Fibroblast of lung (primary cell): ENCODE measurements at places on chromosomes 3 and 15. TPM values are rescaled to one million over a fixed set of nuclear protein-coding genes. Genes with fewer than 3 reads are reported as not detected.

DNA sequence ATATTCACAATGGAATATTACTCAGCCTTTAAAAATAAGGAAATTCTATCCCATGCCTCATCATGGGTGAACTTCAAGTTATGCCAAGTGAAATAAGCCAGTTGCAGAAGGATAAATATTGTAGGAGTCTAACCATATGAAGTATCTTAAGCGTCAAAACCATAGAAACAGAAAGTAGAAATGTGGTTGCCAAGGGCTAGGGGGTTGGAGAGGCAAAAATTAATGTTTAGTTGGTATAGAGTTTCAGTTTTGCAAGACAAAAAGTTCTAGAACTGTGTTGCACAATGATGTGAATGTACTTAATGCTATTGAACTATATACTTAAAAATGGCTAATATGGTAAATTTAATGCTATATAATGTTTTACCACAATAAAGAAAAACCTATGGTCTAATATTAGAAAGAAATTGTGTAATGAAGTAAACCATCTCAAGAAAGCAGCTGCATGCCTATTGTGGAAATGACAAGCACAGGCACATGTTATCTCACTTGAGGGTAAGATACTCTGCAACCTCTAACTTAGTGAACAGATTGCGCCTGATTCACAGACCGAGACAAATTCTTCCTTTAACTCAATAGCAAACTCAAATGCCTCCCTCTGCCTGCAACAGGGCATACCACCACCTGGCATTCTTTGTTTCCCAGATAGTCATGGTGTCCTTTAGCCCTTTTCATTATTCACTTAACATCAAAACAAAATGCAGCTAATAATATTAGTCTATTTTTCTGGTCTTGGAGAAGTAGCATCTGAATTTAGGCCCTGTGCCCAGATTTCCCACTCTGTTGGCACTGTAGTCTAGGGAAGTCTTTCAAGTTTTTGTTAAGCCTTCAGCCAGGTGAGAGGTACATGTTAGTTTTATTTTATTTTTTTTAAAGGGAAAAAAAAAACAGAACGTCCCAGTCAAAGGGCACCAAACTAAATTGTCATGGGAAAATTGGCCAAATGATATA, 80.2 kb upstream of the ACP3 start:
- no peaks in the 10 kb centered on the region for H3K4me1 ChIP-seq
- H3K4me3 ChIP-seq: no peak overlapping the region
- DNase-seq: peak; percentile 26
- H3K27me3 ChIP-seq: peaks cover 7% of the 10 kb centered on the region
- H3K27ac ChIP-seq: no peak overlapping the region

DNA sequence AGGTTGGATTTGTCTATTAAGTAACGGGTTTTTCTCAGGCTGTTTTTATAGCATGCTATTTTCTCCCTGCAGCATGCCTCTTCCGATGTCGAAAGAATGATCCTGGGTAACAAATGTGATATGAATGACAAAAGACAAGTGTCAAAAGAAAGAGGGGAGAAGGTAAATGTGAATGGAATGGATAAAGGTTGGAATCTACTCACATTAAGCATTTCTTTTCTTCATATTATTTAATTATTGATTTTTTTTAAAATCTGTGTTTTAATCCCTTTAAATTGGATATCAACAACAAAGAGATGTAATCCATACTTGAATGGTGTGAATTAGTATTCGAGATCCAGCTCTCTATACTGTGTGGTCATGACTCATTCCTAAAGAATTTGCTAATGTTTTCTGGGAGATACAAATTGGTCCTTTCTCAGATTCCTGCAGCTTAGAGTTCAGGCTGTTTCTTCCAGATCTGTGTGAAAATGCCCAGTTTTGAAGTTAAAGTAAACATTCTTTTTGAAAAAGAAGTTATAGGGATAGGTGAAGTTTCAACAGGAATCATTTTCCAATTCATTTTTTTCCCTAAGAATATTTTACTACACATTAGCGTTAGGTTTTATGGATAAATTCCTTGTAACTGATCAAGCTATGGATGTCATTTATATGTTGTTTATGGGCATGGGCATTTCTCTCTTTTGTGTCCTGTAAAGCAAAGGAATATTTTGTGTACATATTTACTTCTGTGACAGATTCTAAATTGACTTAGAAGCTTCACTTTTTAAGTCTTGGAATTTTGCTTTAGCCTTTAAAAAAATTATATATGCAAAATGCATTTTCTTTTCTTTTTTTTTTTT, 20.8 kb upstream of the APH1B start:
- H3K27me3 ChIP-seq: no peaks in the 10 kb centered on the region
- H3K36me3 ChIP-seq: peaks cover 5% of the 10 kb centered on the region
- H3K4me3 ChIP-seq: no peak overlapping the region
- peaks cover 16% of the 10 kb centered on the region for H3K4me1 ChIP-seq

- peaks cover 19% of the 10 kb centered on the region for H3K27me3 ChIP-seq
- DNase-seq: no peak
- H3K27ac ChIP-seq: no peak overlapping the region
- H3K36me3 ChIP-seq: no peaks in the 10 kb centered on the region
These were observed 9.2 kb downstream of the ALPK3 start for GRCh38 chr15:84826369-84826823.

GRCh38 chr3:27596921-27597320, 112.7 kb upstream of the SLC4A7 start:
- no peak for DNase-seq
- H3K4me1 ChIP-seq: no peaks in the 10 kb centered on the region
- no peak overlapping the region for H3K27ac ChIP-seq
- H3K36me3 ChIP-seq: no peaks in the 10 kb centered on the region

- DNase-seq: peak; percentile 83
- no peaks in the 10 kb centered on the region for H3K27me3 ChIP-seq
- H3K4me3 ChIP-seq: no peak overlapping the region
- H3K27ac ChIP-seq: peak overlapping the region; percentile 78
These were observed 330.9 kb upstream of the C2CD4B start for GRCh38 chr15:62495670-62496614.

DNA sequence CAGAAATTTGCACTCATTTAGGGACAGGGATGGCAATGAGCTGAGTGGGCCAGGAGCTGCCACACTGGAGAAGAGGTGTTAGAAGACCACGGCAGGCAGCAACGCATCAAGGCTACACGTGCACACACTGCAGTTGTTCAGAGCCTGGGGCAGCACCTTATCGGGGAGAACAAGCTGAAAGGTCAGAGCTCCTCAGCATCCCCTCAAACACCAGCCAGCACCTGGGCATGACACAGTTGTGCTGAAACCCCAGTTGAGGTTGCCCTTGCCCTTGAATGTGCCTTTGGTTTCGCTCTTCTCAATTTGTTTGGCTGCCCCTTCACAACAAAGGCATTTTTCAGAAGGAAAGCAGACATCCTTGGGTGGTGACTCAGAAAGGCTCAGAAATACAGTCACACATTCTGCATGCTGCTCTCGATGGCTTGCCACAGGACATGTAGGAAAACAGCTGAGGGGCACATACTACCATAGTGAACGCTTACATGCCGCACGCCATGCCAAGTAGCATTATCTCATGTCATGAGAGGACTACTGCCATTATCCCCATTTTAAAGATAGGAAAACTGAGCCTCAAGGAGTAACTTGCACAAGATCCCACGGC, 57.6 kb downstream of the ST8SIA2 start:
- DNase-seq: peak; percentile 99
- H3K27me3 ChIP-seq: no peaks in the 10 kb centered on the region
- H3K4me1 ChIP-seq: no peaks in the 10 kb centered on the region
- H3K27ac ChIP-seq: no peak overlapping the region
- H3K4me3 ChIP-seq: no peak overlapping the region

DNA sequence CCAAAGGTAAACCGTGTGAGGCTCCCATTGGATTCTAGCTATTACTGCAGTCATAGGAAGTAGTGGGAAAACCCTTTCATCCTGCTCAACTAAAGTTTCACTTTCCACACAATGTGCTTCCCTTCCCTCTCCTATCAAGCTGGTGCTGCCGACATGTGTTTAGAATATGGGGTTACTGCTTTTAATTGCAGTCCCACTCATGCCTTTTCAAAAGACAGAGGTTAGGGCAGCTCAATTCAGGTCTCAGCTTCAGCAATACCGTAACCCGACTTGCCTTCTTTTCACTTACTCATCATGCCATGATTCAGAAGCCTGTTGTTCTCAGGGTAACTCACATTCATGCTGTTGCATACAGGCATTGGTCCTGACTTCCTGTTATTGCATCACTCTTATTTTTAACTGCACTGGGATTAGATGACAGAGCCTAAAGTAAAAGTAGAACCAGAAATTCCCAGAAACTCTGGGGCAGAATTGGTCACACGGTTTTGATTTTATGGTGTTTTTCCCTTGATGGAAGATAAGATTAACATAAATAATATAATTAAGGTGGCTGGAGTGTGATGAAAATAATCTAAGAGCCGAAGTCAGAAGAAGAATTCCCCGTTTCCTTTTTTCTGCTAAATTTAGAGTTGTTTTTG, 45.7 kb downstream of the C2CD4B start:
- no peaks in the 10 kb centered on the region for H3K27me3 ChIP-seq
- H3K36me3 ChIP-seq: no peaks in the 10 kb centered on the region
- peak overlapping the region; percentile 25 for H3K4me3 ChIP-seq
- peaks cover 4% of the 10 kb centered on the region for H3K4me1 ChIP-seq
- DNase-seq: peak; percentile 97

GRCh38 chr15:63046917-63047760, 4.6 kb downstream of the TPM1 start:
- H3K27me3 ChIP-seq: no peaks in the 10 kb centered on the region
- peak overlapping the region; percentile 66 for H3K4me3 ChIP-seq
- DNase-seq: no peak
- peaks cover 29% of the 10 kb centered on the region for H3K4me1 ChIP-seq

- no peak for DNase-seq
- no peaks in the 10 kb centered on the region for H3K4me1 ChIP-seq
- no peaks in the 10 kb centered on the region for H3K36me3 ChIP-seq
- H3K27me3 ChIP-seq: no peaks in the 10 kb centered on the region
These were observed 311.4 kb downstream of the UNC13C start for GRCh38 chr15:54289590-54290136.

DNA sequence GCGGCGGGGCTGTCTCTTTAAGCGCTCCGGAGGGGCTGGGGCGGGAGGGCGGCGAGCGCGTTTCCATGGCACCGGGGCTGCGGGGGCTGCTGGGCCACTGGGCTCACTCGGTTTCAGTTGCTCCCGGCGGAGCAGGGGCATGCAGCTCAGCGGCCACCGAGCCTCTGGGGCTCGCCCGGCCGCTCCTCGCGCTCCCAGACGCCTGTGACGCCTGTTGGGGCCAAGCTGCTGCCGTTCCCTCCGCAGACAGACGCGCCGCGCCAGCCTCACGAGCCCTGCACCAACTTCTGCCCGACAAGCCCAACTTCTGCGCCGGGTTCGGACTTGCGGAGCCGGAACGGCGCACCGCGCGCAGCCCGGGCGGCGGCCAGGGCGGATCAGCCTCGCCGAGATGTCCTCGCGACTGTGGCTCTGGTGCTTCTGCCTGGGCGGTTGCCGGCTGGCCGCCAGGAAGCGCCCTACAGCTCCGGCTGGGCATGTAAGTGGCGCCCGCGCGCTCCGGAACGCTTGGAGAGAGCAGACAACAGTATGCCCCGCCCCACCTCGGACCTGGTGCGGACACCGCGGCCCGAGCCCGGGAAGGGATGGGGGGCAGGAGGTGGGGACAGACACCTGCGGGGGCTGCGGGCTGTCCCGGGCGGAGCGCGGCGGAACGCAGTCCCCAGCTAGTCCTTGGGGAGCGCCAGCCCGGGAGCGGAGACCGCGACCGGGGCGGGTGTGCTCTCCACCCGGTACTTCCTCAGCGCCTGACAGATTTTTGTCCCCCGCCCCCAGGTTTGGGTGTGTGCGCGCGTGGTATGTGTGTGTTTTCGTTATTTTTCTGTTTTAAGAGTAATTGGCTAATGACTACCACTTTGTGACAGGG, 154.1 kb upstream of the GOLIM4 start:
- peak; percentile 77 for DNase-seq
- H3K27me3 ChIP-seq: no peaks in the 10 kb centered on the region
- H3K4me3 ChIP-seq: peak overlapping the region; percentile 70

DNA sequence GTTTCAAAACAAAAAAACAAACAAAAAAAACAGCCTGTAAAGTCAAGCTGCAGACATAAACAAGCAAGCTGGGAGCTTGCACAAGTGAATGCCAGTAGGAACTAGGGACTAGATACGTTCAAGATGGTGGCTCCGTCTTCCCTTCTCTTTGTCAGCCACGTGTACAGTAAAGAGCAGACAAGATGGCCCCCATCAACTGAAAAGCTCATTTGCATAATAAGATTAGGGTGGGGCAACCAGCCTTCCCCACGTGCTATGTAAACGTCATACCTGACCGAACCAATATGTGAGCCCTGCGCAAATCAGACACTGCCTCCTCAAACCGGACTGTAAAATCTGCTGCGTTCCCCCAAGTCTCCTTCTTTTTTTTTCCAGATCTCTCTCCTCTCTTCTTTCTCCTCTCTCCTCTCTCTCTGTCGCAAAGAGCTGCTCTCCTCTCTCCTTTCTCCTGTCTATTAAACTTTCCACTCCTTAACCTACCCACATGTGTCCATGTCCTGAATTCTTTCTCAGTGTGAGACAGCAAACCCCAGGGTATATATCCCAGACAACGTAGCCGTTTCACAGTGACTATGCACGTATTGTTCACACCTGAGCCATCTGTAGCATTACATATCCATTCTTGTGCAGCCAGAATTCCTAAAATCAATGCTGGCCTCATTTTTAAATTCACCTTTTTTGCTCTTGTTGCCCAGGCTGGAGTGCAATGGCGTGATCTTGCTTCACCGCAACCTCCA, 31.2 kb upstream of the FXR1 start:
- H3K27ac ChIP-seq: no peak overlapping the region
- no peak for DNase-seq

DNA sequence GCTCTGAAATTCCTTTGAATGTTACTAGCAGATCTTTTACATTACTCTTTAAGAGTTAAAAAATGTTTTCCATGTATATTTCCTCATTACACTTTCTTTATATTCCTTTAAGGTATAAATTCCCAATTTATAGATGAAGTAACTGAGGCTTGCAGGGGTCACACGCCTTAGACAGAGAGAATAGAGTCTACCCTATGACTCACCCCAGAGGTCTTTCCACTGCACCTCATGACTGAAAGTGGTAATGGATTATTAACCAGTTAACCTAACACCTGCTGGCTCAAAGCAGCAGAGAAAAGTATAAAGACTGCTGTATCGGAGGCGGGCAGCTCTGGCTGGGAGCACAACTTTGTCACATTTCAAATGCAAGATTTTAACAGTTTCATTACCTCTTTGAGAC, 37.7 kb downstream of the LDHAL6B start:
- H3K36me3 ChIP-seq: no peaks in the 10 kb centered on the region
- H3K4me1 ChIP-seq: no peaks in the 10 kb centered on the region
- H3K4me3 ChIP-seq: no peak overlapping the region

DLL4 gene
- under 0.01 TPM in 2 replicates for total RNA-seq

CLDN16 gene
- total RNA-seq: under 0.01 and 0.33 TPM in 2 replicates

CXCR6 gene
- not detected in 2 replicates for total RNA-seq

ABTB1 gene
- 8.2 and 15.5 TPM in 2 replicates for total RNA-seq

EFCC1 gene
- not detected in 2 replicates for total RNA-seq

SMCO1 gene
- total RNA-seq: not detected in 2 replicates

HEMK1 gene
- 8.2 and 12.7 TPM in 2 replicates for total RNA-seq

FRMD5 gene
- total RNA-seq: 1.3 and 4.3 TPM in 2 replicates

NOX5 gene
- total RNA-seq: under 0.01 and 0.33 TPM in 2 replicates

MYL3 gene
- total RNA-seq: 0.50 and 0.51 TPM in 2 replicates
